ENCODE measurements at places on chromosomes 7 and 10.
A peak's percentile ranks its signal among the peaks of the same experiment; 100 is the strongest.

DNA sequence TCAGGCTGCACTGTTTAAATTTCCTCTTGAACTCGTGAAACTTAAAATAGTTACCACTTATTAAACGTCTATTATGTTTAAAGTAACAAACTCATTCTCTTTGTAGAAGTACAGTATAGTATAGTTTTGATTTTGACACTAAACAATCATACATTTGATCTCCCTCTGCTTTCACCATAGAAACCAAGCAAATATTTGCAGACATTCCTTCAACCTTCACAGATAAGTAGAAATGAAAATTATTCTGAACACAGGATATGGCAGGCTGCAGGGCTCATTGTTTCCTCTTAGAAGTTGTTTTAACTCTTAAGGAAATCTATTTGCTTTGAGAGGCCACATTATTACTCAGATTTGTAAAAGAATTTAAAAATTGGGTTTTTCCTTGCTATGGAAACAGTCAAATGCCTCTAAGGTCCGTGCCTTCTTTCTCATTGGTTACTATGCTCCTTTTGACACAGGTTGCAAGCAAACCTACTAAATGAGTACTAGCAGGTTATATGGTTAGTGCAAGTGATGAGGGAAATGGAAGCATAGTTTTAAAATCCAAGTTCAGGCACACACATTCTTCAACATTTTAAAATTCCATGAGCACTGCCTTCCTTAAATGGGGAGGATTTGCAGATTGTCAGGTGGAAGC is 92.8 kb upstream of the FAM133B start:
- DNase-seq: no peak

GRCh38 chr7:107103369-107103768 is 58.9 kb downstream of the PRKAR2B start:
- no peak for DNase-seq

- peak; percentile 41 for DNase-seq
These were observed 177.2 kb upstream of the INHBA start for GRCh38 chr7:41880107-41880506.

DNA sequence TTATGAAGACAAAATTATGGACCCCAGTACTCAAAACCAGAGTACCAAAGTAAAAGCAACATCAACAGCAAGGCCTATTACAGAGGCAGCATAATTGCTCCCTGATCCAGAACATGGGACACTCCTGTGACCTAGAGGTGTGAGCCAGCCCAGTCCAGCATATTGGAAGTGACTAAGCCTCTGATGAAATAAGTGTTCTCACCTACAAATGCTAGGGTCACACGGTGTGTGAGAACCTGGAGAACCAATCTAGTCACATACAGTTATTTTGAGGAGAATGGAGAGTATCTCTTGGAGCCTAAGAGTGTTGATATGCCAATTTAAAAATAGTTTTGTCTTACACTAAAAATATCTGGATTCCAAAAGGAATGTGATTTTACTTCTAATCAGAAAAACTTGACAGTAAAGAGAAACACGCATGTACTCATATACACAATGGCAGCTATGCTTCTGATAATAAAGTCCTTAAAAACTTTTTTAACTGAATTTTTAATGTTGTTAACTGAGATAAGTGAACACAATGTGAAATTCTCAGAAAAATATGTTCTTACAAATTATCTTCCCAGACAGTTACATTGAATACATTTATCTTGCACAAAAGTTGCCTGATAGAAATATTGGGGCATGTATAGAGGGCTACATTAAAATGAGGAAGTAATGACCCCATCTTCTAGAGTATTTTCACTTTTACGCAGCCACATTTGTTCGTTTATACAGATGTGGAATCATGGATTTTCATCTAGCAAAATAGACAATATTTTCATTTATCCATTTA is 56.8 kb upstream of the CD36 start:
- DNase-seq: no peak

- DNase-seq: no peak
These were observed 25.6 kb downstream of the CCDC3 start for GRCh38 chr10:12975906-12976305.

GRCh38 chr10:131231965-131232541 is 79.5 kb downstream of the TCERG1L start:
- DNase-seq: no peak

DNA sequence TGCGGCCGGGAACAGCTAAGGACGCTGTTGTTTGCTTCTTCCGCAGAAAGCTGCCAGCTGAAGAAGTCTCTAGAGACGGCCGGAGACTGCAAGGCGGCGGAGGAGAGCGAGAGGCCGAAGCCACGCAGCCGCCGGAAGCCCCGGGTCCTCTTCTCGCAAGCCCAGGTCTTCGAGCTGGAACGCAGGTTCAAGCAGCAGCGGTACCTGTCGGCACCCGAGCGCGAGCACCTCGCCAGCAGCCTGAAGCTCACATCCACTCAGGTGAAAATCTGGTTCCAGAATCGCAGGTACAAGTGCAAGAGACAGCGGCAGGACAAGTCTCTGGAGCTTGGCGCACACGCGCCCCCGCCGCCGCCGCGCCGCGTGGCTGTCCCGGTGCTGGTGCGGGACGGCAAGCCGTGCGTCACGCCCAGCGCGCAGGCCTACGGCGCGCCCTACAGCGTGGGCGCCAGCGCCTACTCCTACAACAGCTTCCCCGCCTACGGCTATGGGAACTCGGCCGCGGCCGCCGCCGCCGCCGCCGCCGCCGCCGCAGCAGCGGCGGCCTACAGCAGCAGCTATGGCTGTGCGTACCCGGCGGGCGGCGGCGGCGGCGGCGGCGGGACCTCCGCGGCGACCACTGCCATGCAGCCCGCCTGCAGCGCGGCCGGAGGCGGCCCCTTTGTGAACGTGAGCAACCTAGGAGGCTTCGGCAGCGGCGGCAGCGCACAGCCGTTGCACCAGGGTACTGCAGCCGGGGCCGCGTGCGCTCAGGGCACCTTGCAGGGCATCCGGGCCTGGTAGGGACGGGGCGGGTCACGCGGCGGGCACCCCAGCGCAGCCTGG is 2.4 kb downstream of the NKX2-3 start:
- DNase-seq: no peak

- DNase-seq: no peak
These were observed 44.2 kb downstream of the FEZF1 start for GRCh38 chr7:122260336-122260735.

DNA sequence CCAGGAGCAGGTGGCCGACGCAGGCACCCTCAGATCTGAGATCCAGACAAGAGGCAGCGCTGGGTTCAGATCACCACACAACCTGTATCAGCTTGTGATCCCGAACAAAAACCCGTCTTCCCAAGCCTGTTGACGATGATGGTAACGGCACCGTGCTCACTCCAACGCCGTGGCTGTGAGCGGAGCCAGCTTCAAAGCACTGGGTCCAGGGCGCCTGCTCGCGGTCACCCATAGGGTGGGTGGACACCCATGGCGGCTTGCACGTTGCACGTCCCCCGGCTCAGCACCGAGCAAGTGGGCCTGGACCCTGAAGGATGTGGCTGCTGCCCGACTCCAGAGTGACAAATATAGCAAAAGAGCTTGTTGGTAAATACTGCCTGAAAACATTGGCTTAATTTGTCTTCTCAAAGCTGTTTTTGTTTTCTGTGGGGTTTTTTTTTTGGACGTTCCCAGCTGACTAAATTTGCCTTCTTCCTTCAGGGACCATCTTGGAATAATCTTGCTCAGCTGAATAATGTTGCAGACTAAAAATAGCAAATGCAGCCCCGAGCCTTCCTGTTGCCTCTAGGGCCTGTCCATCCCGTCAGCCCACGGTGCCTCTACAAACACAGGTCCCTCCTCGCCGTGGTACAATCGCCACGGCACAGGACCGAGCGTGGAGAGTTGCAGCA is 41.0 kb downstream of the FOXK1 start:
- DNase-seq: no peak

All from Ammon's horn (tissue), 1 donor.